ENCODE measurements at places on chromosomes 7 and 10. TPM values are rescaled to one million over a fixed set of nuclear protein-coding genes. Genes with fewer than 3 reads are reported as not detected.

GRCh38 chr7:37076668-37077067 is 352.4 kb upstream of the AOAH start:
- no peak for DNase-seq
- H3K27me3 ChIP-seq: no peaks in the 10 kb centered on the region
- no peak overlapping the region for H3K4me3 ChIP-seq

DNA sequence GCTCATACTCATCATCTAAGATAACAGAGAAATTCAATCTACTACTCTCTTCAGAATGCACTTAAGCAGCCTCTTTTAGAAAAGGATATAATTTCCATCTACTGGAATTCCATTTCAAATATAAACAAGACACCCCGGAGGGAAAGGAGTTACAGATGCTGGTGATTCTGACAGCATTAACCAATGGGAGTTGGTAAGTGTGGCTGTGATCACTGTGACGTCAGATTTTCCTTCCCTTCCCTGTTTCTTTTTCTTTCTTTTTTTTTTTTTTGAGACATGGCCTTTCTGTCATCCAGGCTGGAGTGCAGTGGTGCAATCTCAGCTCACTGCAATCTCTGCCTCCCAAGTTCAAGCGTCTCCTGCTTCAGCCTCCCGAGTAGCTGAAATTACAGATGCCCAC is 106.6 kb downstream of the ACTR3B start:
- H3K27ac ChIP-seq: no peak overlapping the region
- H3K27me3 ChIP-seq: no peaks in the 10 kb centered on the region
- no peaks in the 10 kb centered on the region for H3K4me1 ChIP-seq
- H3K36me3 ChIP-seq: no peaks in the 10 kb centered on the region
- H3K4me3 ChIP-seq: no peak overlapping the region

CDK13 gene
- total RNA-seq: 41.4 TPM

- H3K27ac ChIP-seq: no peak overlapping the region
- no peaks in the 10 kb centered on the region for H3K4me1 ChIP-seq
- no peaks in the 10 kb centered on the region for H3K36me3 ChIP-seq
- H3K4me3 ChIP-seq: no peak overlapping the region
- DNase-seq: no peak
- H3K27me3 ChIP-seq: no peaks in the 10 kb centered on the region
Observed at GRCh38 chr10:17537281-17537680, 79.9 kb downstream of the HACD1 start.

DNA sequence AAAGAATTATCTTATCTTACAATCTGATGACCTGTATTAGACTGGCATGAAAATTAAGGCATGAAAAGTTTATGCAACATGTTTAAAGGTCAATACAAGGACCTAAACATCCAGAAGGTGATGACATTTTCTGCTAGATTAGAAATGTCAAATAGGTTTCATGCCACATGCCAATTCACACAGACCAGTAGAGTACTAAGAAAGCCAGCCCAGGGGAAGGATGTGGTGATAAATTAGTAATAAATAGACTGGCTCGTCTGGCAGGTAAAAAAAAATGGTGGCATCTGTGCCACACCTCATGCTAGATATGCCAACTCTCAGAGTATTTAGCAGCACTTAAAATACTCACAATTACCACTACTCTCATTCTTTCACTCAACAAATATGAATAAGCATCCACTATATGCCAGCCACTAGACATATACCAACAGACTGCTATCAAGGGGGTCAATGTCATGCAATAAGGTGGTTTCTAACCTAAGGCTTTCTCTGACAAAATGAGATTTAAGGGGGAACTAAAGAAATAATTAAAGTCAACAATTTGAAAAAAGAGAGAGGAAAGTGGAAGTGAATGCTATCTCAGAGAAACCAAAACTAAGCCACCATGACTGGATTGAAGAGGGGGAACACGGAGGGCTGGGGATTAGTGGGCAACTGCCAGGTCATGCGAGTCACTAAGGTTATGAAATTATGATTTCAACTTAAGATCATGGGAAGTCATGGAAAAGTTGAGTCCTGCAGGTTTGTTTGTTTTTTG is 83.5 kb downstream of the SGMS1 start:
- H3K4me1 ChIP-seq: peaks cover 11% of the 10 kb centered on the region
- peak; percentile 38 for DNase-seq
- no peaks in the 10 kb centered on the region for H3K27me3 ChIP-seq
- no peaks in the 10 kb centered on the region for H3K36me3 ChIP-seq
- H3K27ac ChIP-seq: no peak overlapping the region
- H3K4me3 ChIP-seq: no peak overlapping the region

DNA sequence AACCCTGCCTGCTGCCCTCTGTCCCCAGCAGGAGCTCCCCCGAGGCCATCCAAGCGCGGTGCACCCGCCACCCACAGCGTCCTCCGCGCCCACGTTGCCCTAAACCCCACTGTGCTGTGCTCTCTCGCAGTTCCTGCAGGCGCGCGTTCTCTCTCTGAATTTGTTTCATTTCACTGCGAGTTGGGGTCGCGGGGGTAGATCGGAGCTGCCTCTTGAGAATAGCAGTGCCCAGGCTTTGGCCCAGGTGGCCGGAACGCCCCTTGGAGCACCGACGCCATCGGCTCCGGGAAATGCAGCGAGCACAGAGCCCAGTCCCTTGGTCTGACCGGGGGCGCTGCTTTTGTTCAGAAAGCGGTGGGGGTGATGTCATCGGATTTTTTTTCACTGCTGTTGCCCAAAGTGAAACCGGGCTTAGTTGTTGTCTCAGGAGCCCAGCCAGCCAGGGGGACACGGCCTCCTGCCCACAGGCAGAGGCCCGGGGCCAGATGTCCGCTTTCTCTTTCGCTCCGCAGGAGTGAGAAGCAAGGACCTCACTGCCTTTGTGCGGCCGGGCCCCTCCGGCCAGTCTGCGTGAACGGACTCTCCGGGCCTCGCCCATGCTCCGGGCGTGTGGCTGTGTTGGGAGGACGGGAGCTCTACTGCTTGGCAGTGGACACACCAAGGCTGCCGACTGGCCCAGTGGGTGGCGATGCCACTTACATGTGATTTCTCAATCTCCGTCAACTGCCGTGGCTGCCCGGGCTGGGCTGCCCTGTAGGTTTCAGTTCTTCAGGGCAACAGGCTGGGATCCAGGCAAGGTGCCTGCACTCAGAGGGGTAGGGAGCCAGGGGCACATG is 43.1 kb downstream of the FOXK1 start:
- no peaks in the 10 kb centered on the region for H3K27me3 ChIP-seq
- H3K36me3 ChIP-seq: no peaks in the 10 kb centered on the region
- H3K27ac ChIP-seq: peak overlapping the region; percentile 97
- peak; percentile 96 for DNase-seq
- peaks cover 12% of the 10 kb centered on the region for H3K4me1 ChIP-seq

GRCh38 chr7:83599131-83599530 is 49.8 kb downstream of the SEMA3E start:
- no peaks in the 10 kb centered on the region for H3K4me1 ChIP-seq
- no peaks in the 10 kb centered on the region for H3K27me3 ChIP-seq
- no peaks in the 10 kb centered on the region for H3K36me3 ChIP-seq
- H3K4me3 ChIP-seq: no peak overlapping the region
- no peak overlapping the region for H3K27ac ChIP-seq

- no peak overlapping the region for H3K27ac ChIP-seq
- peak; percentile 13 for DNase-seq
- H3K4me3 ChIP-seq: no peak overlapping the region
- H3K36me3 ChIP-seq: no peaks in the 10 kb centered on the region
Observed at GRCh38 chr7:12572941-12573575, 2.5 kb downstream of the SCIN start.

- H3K36me3 ChIP-seq: no peaks in the 10 kb centered on the region
- H3K27ac ChIP-seq: no peak overlapping the region
- H3K4me1 ChIP-seq: peaks cover 19% of the 10 kb centered on the region
- H3K27me3 ChIP-seq: no peaks in the 10 kb centered on the region
- H3K4me3 ChIP-seq: no peak overlapping the region
Observed at GRCh38 chr10:72834183-72834825, 59.2 kb upstream of the OIT3 start.

EBF3 gene
- 0.43 TPM for total RNA-seq

- no peak overlapping the region for H3K4me3 ChIP-seq
- no peak for DNase-seq
- no peaks in the 10 kb centered on the region for H3K36me3 ChIP-seq
- no peaks in the 10 kb centered on the region for H3K27me3 ChIP-seq
- H3K27ac ChIP-seq: no peak overlapping the region
Observed at GRCh38 chr10:8600192-8600591, 545.7 kb downstream of the GATA3 start.

DNA sequence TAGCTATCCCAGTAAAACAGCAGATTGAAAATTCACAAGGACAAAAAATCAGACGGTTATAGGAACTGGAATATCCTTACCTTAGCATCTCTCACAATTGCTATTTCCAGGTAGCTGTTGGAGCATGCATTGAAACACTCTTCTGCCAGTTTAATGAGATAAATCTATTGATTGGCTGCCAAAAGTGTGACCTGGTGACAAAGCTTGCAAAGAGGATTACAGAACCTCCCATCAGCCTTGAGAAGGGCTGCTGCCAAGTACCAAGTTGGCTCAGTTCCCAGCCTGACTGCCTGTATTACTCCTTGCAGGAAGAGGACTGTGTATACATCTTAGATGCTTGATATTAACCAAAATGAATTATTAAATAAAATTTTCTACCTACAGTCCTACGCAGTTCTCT is 5.1 kb downstream of the PRLHR start:
- H3K27ac ChIP-seq: no peak overlapping the region
- no peaks in the 10 kb centered on the region for H3K36me3 ChIP-seq
- peak; percentile 13 for DNase-seq
- H3K4me3 ChIP-seq: no peak overlapping the region
- H3K27me3 ChIP-seq: peaks cover 36% of the 10 kb centered on the region

- H3K4me3 ChIP-seq: no peak overlapping the region
- H3K27ac ChIP-seq: peak overlapping the region; percentile 15
- DNase-seq: no peak
- no peaks in the 10 kb centered on the region for H3K27me3 ChIP-seq
- H3K4me1 ChIP-seq: peaks cover 39% of the 10 kb centered on the region
- no peaks in the 10 kb centered on the region for H3K36me3 ChIP-seq
Observed at GRCh38 chr7:142440906-142441411, 183.1 kb upstream of the PRSS58 start.

DNA sequence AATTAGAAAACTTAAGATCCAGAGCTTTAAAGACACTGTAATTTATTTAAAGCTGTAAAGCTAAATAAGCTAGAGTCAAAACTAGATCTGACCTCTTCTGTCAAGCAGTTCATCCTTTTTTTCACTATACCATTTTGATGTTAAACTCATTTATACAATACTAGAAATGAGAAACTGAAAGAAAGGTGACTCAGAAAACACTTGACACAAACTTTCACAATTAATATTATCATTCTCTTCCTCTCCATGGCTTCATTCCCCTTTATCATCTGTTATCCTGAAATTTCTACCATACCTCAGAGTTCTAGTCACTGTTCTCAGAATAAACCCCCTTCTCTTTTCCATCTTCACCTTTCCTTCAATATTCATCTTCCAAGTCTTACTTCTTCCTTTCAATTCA is 1.3 kb downstream of the FIGNL1 start:
- H3K27ac ChIP-seq: no peak overlapping the region
- DNase-seq: no peak
- H3K4me1 ChIP-seq: peaks cover 14% of the 10 kb centered on the region
- no peaks in the 10 kb centered on the region for H3K27me3 ChIP-seq

CYP2C8 gene
- total RNA-seq: not detected

DNA sequence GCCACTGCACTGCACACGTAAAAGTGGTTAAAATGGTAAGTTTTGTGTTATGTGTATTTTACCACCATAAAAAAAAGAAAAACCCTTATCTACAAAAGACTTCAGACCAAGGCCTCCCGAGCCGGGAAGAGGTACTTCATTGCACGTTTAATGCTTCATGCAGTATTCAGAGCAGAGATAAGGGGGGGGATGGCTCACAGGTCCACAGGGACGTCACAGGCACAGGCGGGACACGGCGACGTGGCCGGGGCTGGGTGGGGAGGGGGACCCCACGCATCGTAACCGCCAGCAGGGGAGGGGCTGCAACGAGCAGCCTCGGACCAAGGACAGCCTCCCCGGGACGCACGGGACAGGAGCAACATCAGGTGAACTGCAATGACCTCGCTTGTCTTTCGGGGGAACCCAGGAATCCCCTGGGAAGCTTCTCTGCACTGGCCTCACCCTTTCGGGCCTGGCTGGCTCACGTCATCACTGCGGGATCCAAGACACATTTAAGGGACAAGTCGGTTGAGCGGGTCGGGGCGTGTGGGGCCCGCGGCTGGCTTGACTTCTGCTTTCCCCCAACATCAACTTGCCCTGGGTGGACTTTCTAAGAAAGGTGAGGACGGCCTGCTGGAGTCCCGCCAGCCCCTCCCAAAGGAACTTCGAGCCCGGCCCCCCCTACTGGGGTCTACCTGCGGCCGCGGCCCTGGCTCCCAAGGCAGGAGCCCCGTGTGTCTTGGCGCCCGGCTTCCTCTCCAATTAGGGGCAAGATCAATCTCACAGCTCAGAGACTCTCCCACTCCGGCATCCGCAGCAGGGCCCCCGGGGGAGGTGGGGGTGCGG is 29.6 kb upstream of the PDGFA start:
- H3K4me3 ChIP-seq: no peak overlapping the region
- no peaks in the 10 kb centered on the region for H3K4me1 ChIP-seq
- no peak overlapping the region for H3K27ac ChIP-seq
- H3K27me3 ChIP-seq: no peaks in the 10 kb centered on the region
- no peaks in the 10 kb centered on the region for H3K36me3 ChIP-seq
- DNase-seq: no peak

DNA sequence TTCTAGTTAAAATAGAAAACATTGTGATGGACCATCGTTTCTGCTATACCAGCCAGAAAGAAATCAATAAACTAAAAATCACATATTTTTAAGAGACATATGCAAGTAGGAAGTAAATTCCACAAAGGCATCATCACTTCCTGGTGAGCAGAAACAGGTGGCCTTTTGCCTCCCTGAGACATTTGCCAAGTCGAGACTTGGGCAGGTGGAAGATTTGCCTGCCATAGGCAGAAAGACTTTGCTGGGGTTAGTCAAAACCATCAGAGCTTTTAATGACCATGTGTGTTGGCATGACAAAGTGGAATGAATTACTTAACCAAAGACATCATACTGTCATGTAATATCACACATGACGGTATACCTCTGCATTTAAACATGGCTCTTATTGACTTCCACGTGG is 66.0 kb upstream of the FGL2 start:
- H3K27ac ChIP-seq: no peak overlapping the region
- no peaks in the 10 kb centered on the region for H3K4me1 ChIP-seq
- H3K36me3 ChIP-seq: no peaks in the 10 kb centered on the region
- H3K4me3 ChIP-seq: no peak overlapping the region
- DNase-seq: no peak

- H3K27ac ChIP-seq: no peak overlapping the region
- H3K4me1 ChIP-seq: no peaks in the 10 kb centered on the region
- no peaks in the 10 kb centered on the region for H3K36me3 ChIP-seq
- DNase-seq: no peak
Observed at GRCh38 chr7:137269240-137269639, 74.3 kb downstream of the PTN start.

GRCh38 chr10:58820861-58821751 is 308.4 kb downstream of the BICC1 start:
- H3K27ac ChIP-seq: peak overlapping the region; percentile 39
- H3K4me1 ChIP-seq: peaks cover 32% of the 10 kb centered on the region
- peak; percentile 74 for DNase-seq
- no peak overlapping the region for H3K4me3 ChIP-seq
- peaks cover 36% of the 10 kb centered on the region for H3K36me3 ChIP-seq

GRCh38 chr7:105429746-105430612 is 41.3 kb upstream of the SRPK2 start:
- no peak overlapping the region for H3K4me3 ChIP-seq
- DNase-seq: peak; percentile 57
- no peak overlapping the region for H3K27ac ChIP-seq
- no peaks in the 10 kb centered on the region for H3K27me3 ChIP-seq
- H3K4me1 ChIP-seq: no peaks in the 10 kb centered on the region

GRCh38 chr10:132804287-132804686 is 18.3 kb upstream of the NKX6-2 start:
- no peak overlapping the region for H3K4me3 ChIP-seq
- no peaks in the 10 kb centered on the region for H3K36me3 ChIP-seq
- H3K4me1 ChIP-seq: no peaks in the 10 kb centered on the region

BICC1 gene
- 86.8 TPM for total RNA-seq

Data from GM23248 (cell line).